Inflammatory macrophage (primary cell): ENCODE measurements at places on chromosomes 1 and 21.

DNA sequence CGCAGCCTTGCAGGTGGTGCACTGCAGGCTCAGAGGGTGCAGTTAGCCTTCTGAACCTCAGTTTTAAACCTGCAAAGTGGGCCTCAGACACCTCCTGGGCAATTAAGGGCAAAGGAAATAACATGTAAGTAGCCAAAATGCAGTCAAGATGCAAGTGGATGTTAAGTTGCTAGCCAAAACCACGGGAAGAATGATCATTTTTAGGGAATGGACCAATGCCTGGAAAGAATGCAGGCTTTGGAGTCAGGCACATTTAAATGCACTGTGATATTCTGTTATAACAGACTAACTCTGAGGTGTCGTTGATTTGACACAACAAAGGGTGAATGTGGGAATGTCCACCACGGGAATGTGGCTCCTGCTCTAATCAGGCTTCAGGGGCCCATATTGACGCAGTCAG, 57.9 kb upstream of the PTGFRN start:
- no peak for DNase-seq

- peak; percentile 65 for DNase-seq
Observed at GRCh38 chr1:184649451-184649888, 105.2 kb downstream of the EDEM3 start.

GRCh38 chr1:215555531-215555930, 11.6 kb upstream of the KCTD3 start:
- DNase-seq = no peak

GRCh38 chr1:232951180-232951579, 769 bp downstream of the NTPCR start:
- DNase-seq = no peak

DNA sequence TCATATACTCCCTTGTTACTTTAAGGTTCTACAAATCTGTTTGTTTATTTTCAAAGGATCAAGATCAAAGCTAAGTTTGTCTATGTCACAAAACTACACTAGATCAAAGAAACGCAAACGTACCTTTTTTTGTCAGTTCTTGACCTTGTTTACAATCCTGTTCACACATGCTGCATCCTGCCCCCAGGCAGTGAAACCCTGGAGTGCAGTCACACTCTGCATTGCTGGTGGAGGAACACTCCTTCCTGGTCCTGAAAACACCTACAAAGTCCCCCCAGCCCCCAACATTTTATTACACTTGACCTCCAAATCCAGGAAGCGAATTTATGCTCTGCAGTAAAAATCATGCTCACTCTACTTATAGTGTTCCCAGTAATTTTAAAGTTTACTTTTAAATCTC, 2.6 kb downstream of the TNFRSF9 start:
- no peak for DNase-seq

DNA sequence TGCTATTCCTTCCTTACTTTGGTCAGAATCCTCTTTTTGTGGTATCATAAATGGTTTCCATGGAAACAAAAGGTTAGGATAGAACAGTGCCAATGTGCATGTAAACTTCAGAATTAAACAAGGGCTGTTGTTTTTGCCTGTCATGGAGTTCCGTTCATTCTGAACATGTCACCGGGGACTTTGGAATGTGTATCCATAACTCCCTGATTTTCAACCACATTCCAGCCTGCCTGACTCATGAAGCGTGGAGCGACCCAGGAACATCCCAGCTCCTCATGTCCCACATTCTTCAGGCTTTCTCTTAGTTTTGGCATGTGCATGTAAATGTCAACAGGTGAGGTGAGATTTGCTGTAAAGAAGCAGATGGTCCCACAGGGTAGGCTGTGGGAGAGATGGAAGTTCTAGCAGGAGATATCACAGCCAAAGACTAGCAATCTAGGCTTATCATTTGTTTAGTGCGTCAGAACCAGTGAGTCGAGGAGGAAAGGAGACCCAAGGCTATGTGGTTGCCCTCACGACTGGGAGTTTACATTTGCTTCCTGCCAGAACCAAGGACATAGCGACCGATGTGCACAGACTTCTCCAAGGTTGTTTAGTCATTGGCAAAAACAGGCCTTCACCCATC, 23.0 kb upstream of the DNAJC11 start:
- DNase-seq = no peak

DNA sequence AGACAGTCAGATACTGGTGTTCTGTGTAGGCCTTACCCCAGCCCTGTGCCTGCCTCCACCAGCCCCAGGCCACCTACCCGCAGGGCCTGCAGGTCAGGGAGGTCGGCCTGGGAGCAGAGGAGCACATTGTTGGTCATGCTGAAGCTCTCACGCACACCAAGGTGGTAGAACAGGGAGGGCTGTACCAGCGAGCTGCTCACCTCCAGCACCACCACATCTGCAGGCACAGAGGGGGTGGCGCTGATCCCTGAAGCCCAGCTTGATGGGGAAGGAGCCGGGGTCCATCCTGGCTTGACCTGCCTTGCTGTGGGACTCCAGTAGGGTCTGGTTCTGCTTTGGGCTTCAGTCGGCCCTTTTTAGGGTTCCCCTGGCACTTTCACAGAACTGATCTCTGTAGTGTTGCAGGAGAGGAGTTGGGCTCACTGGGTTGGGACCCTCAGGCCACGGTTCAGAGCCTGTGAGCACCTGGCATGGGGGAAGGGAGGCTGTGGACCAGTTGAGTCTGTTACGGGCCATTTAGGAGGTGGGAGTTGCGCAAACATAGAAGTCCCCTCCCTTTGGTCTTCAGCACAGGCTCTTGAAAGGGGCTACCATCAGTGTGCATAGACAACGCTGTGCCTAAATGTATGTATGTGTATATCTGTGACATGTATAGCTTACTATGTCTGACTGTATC, 1.9 kb downstream of the MAP3K6 start:
- no peak for DNase-seq

DNA sequence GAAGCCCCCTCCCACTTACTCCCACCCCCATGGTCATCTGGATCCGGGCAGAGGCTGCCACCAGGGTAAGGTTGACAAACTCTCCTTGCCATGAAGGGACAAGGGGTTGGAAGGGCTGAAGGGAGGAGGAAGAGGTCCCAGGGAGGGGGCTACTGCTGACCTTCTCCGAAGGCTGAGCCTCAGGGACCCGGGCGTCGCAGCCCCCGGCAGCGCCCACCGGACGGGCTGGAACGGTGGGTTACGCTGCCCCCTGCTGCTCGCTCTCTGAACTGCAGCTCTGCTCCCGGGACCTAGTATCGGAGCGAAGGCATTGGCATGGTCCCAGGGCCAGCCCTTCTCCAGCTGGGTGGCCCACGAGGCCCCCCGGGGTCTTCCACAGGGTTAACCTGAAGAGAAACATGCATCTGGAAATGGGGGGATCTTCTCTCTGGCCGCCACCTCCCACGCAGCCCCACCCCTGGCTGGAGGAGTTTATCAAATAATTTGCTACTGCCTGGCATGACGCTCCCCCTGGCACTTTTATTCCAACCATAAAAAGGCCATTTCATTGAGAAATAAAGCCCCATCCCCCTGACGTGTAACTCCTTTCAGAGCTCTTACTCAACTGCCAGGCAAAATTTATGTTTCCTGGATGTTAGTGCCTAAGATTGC, 70.4 kb upstream of the TARDBP start:
- DNase-seq = peak; percentile 16

GRCh38 chr1:152783095-152783494, 3.0 kb upstream of the LCE1E start:
- DNase-seq = no peak

DNA sequence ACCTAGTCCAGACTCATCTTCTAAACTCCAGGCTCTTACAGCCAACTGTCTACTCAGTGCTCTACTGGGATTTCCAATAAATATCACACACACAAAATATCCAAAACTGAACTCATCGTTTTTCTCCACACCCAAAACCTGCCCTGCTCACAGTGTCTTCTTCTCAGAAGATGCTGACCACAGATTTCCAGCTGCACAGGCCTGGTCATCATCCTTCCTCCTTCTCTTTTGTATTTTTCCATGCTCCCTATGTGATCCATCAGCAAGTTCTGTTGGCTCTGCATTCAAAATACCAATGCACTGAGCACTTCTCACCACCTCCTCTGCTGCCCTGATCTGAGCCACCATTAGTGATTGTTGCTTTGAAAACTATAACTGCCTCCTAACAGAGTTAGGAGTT, 159.5 kb upstream of the KAZN start:
- DNase-seq = no peak

DNA sequence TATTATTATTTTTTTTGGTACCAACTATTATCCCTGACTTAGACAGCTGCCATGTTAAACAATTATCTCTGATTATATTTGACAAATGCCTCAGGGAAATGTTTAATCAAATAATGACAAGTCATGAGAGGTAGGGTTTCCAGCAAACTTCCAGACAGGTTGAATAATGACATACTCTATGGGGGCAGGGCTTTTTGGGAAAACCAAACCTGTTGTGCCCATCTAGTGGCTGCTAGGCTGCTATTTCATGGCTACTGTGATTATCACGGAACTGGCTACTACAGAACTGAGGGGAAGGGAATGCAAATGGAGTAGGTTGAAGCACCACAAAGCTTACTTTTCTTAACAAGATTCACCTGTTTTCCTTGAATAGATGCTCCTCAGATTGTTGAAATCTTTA, 77.6 kb downstream of the DUSP10 start:
- no peak for DNase-seq

DNA sequence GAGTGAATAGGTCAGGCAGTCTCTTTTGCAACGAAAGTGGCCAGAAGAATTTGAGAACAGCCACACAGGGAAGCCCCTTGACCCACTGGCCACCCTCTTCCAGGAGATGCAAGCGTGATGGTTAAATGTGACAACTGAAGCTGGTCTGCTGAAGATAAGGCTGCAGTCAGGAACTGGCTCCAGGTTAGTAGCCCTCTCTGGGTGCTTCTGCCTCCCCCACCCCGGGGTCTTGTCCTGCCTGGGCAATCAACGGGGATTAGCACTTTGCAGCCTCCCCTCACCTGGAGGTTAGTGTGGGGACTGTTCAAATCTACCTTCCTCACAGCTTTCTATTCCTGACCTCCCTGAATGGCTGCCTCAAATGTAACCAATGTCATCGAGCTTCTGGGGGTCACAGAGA, 125.9 kb downstream of the PLXNA2 start:
- DNase-seq = no peak

DNA sequence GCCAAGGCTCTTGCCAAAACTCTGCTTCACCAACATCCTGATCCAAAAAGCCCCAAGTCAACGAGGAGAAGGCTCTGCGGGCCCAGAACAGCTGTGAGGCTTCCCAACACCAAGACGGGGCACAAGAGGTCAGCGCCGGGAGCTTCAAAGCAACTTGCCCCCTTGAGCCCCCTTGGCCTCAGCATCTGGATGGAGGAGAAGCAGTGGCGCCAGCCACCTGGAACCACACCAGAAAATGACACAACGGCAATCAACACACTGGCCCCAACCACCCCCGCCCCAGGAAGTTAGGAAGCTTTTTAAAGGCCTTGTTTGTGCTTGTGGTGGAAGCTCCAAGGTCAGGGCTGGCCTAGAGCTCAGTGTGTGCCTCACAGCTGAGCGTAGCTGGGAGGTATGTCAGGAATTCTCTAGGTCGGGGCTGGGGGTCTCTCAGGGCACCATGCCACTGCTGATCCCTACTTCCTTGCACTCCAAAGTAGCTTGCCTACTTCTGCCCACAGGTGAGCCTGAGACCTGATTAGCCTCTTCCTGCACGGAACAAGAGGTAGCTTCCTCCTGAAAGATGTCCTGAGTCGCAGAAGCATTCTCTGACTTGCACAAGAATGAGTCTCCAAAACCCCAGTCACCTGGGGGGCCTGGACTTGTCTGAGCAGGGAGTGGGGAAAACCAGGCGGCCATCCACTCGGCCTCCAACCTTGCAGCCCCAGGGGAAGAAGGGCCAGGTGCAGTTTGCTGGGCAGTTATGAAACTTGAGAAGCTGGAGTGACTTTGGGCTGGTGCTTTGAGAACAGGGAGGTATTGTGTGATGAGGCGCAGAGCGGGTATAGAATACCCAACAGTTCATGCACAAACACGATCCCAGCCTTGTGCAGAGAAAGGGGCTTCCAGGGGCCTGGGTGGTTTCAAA, 9.7 kb upstream of the SRP9 start:
- DNase-seq = no peak

GRCh38 chr1:94169126-94169525, 48.2 kb upstream of the ABCA4 start:
- DNase-seq = no peak

- no peak for DNase-seq
Observed at GRCh38 chr1:43557744-43558245, 27.1 kb downstream of the PTPRF start.

DNA sequence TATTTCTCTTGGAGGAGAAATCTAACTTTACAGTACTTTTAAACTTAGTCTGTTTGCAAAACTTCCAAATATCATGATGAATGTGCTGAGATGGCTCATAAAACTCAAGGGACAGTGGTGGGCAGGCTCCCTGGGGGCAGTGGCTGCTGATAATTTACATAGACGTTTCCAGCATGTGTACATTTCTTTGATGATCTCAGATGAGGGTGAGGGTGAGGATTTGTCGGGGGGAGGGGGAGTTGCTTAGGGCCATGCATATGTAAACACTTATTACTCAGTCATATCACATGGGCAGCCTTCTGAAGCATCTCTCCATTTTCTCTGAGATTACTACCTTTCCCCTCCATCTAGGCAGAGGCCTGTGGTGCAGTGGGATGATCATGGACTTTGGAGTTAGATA, 152.9 kb upstream of the HMGB4 start:
- no peak for DNase-seq

DNA sequence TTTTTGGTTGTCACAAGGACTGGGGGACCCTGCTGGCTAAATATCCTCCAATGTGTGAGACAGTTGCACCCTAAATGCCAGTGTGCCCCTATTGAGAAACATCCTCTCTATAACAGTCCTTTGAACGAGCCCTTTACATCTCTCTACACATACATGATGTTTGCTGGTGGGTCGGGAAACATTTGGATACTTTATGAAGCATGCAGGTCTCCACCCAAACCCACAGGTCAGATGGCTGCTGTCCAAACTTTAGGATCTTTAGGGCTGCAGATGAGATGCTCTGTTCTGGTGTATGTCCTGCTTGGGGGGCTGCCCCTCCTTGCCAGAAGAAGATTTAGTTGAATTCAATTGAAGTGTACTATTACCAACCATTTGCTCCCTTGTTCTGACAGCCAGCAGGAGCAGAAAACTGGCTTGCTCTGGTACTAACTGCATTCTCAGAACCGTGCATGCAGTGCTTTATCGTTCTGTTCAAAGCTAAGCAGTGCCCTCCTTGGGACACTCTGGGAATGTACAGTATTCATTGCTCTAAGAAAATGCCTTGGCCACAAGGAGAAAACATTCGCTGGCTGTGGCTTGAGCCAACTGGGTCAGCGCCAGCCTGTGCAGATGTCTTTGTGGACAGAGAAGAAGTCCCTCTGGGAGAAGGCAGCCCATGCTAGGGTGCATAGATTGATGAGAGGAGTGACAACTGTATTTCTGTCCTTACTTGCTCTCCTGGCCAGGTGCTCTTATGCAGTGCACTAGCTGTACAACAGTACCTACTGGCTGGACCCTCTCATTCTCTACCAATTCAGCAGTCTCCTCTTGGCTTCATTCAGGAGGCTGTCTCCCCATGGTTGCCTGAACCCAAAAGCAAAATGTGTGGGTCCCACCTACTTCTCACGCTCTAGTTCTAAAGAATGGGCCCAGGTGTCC, 61.4 kb upstream of the DIRAS3 start:
- peak; percentile 21 for DNase-seq
